A172 (cell line): ENCODE measurements at places on chromosomes 11 and 22. TPM values are rescaled to one million over a fixed set of nuclear protein-coding genes. Genes with fewer than 3 reads are reported as not detected.

GRCh38 chr11:79393362-79394043, 47.3 kb downstream of the TENM4 start:
- DNase-seq, result no peak

DNA sequence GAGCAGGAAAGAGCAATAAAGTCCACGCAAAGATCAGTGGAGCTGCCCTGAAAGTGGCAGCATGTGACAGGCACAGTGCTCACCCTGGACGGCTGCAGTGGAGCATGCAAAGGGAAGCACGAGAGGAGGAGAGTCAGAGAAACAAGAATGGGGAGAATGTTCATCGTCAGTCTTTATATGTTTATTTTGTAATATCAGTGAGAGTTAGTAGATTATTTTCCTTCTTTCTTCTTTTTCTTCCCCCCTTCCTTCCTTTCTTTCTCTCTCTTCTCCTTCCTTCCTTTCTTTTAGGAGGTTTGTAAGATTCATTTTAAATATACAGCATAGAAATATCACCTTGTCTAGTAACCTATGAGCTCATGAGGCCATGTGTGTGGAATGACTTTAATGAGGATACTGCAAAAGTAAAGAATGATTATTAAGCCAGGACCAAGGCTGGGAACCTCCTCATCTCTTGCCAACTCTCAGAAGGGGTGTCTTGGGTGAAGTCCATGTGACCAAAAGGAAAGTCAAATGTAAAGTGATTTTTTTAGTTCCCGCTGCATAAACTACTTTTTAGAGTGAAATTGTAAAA, 321.1 kb downstream of the AASDHPPT start:
- peak; percentile 9 for DNase-seq

DNA sequence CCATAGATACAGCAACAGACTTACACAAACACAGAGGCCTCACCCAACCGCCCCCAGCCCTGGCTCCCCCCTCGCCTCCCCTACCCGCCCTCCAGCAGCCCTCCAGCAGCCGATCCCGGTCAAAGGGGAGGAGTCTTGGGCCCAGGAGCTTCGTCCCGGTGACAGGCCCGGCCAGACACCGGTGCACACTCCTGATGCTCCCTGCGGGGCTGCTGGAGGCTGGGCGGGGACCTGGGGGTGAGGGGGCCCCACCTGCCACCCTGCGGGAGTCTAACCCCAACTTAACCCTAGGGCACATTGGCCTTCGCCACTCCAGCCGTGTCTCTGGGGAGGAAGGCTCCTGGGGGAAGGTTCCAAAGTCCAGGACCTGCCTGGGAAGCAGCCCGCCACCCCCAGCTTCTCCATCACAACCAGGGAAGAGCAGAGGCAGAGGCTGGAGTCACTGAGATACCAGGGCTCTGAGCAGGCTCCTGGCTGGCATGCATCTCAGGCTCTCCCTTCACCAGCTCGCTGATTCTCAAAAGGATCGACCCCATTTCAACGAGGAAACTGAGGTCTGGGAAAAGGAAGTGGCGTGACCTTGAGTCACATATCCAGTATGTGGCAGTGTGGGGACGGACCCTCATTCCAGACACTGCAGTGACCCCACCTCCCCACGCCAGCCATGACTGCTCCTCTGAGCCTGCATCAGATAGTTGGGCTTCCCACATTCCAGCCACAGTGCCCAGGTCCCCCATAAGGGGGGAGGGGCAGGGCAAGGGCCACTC, 14.4 kb downstream of the BCL9L start:
- peak; percentile 48 for DNase-seq

DNA sequence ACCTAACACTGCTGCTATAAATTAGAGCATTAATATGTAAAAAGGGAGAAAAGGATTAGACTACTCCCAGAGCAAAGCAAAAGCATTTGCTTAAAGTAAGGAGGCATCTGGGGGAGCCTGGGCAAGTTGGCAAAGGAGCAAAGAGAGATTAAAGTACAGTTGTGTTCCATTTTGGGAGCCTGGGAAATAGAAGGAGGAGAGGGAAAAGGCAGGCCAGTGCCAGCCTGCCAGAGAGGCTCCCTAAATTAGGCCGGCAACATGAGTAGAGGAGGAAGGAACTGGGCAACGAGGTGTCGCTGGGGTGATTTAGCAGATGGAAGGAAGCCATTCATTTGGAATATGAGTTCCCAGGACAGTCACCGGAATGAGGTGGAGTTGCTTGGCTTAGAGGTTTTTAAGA, 186.2 kb upstream of the TBCEL start:
- DNase-seq, result no peak

DNA sequence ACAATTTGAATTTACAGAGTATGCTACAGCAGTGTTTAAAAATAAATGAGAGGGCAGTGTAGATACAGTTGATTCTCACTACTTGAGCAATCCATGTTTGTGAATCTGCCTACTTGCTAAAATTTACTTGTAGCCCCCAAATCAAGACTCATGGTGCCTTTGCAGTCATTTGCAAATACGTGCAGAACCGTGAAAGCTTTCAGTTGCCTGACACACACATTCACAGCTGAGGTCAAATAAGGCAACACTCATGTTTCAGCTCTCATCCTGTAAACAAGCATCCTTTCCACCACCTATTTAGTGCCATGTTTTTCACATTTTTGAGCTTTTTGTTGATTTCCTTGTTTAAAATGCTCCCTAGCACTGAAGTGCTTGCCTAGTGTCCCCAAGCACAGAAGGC, 32.5 kb upstream of the RASL10A start:
- DNase-seq, result no peak

DNA sequence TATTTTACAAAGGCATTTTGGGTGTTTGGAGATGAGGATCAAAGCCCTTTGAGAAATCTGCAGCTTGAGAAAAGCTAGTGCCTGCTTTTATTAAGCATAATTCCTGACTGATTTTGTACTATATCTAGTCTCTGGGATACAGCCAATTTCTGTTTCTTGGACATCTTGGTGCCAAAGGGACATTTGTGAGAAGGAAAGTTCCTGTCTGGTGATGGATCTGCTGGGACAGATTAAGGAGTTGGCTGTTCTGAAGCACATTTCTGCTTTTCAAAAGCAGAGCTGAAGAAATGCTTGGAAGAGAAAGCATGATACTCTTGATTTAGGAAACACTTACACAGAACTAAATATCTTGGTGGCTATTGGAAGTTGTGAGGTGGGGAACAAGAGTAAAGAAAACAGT, 254.6 kb upstream of the CCDC90B start:
- no peak for DNase-seq

GRCh38 chr11:59267196-59267595, 54.5 kb upstream of the MPEG1 start:
- DNase-seq, result no peak

GRCh38 chr22:36900880-36901279, 12.5 kb upstream of the CSF2RB start:
- DNase-seq, result no peak

DNA sequence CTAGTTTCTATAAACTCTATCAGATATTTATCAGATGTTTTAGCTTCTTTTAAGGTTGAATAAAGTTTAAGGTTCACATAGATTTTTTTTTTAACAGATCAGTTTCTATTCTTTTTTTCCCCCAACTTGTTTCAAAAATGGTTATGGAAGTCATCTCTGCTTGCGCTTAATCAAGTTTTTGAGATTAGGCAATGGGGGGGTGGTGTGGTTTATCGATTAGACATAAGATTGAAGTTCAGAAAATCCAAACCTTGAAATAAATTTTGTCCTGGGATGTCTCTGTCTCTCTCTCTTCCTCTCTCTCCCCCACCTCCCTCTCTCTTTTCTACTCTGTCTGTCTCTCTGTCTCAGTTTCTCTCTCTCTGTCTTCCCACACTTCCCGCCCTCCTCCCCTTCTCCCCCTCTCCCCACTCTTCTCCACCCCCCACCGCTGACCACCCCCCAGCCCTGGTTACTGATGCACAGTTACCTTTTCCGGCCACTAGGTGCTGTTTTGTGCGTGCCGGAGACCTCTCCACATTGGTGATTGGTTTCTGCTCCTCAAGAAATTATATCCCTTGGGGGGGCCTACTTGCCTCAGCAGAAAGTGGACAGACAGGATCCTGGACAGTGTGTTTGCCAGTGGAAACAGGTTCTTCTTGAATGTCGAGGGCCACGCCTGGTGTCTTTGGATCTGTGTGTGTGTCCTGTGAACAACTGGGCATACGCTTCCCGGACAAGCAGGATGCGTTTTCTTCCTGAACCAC, 29.7 kb upstream of the ANO1 start:
- DNase-seq, result no peak

- no peak for DNase-seq
Measured at GRCh38 chr11:8252388-8252787, 11.3 kb downstream of the LMO1 start.

- DNase-seq, result no peak
Measured at GRCh38 chr11:44839458-44840084, 111.1 kb downstream of the TP53I11 start.

DNA sequence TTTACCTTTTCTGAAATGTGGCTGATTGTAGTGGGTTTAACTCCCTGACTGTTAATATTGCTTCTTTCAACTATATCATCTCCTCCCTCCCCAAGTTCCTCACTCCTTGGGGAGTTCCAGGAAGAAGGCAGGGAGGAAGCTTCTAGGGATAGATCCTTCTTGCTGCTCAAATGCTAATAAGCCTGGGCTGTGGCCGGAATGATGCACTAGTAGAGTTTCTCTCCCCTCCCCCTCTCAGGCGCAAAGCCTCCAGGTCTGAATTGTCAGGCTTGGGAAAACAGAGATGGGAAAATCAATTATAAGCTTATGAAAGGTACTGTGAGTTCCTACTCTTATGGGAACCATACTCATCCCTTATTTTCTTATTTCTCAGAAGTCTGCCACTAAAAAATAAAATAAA, 30.8 kb downstream of the FEZ1 start:
- no peak for DNase-seq

GRCh38 chr22:23109441-23109978, 32.3 kb downstream of the RSPH14 start:
- DNase-seq, result no peak

- DNase-seq, result no peak
Measured at GRCh38 chr11:14081581-14082231, 119.2 kb downstream of the SPON1 start.

- DNase-seq, result no peak
Measured at GRCh38 chr11:119784421-119784820, 55.4 kb upstream of the NECTIN1 start.

GRCh38 chr11:132111316-132111715, 740.9 kb downstream of the NTM start:
- no peak for DNase-seq

- no peak for DNase-seq
Measured at GRCh38 chr22:48205161-48205560, 1442.7 kb downstream of the TBC1D22A start.

- DNase-seq, result no peak
Measured at GRCh38 chr11:126413426-126413825, 57.9 kb downstream of the ST3GAL4 start.

GRCh38 chr22:24905909-24906308, 40.6 kb downstream of the LHFPL7 start:
- no peak for DNase-seq

GRCh38 chr11:99739464-99740089, 718.8 kb downstream of the CNTN5 start:
- peak; percentile 22 for DNase-seq

GRCh38 chr11:34840736-34841386, 75.3 kb downstream of the APIP start:
- DNase-seq, result peak; percentile 28

DNA sequence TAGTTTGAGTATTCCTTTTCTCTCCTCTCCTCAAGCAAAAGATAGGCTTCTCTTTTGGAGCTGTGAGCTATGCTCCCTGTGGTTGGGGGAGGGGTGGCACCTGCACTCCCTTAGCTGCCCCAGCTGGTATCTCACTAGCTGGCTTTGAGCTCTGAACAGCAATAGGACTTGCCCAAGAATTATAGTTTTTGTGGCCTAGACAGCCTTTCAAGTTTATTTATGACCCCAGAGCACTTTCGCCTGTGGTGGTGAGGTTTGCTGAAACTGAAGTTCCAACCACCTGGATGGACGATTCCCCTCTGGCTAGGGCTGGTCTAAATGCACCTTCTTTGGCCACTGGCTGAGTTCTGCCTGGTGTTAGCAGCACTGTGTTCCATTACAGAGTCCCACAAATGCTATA, 37.1 kb upstream of the SLC37A2 start:
- DNase-seq, result no peak

DNA sequence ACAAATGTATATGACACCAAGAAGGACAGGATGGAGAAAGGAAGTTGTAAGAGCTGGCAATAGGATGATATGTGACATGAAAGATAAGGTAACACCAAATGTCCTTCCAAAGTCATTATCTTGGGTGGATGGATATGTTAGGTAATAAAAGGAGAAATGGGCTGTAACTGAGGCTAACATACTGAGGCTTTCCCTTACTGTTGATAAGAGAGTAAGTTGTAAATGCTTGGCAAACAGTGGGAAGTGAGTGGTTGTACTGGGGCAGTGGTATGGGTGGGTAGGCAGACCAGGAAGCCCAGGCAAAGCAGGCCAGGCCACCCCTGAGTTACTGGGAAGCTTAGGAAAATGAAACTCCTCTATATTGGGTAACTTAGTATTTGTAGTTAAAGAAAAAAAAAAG, 73.7 kb downstream of the ARHGAP42 start:
- DNase-seq, result no peak

- no peak for DNase-seq
Measured at GRCh38 chr22:20510811-20511577, 3.6 kb downstream of the MED15 start.

DNA sequence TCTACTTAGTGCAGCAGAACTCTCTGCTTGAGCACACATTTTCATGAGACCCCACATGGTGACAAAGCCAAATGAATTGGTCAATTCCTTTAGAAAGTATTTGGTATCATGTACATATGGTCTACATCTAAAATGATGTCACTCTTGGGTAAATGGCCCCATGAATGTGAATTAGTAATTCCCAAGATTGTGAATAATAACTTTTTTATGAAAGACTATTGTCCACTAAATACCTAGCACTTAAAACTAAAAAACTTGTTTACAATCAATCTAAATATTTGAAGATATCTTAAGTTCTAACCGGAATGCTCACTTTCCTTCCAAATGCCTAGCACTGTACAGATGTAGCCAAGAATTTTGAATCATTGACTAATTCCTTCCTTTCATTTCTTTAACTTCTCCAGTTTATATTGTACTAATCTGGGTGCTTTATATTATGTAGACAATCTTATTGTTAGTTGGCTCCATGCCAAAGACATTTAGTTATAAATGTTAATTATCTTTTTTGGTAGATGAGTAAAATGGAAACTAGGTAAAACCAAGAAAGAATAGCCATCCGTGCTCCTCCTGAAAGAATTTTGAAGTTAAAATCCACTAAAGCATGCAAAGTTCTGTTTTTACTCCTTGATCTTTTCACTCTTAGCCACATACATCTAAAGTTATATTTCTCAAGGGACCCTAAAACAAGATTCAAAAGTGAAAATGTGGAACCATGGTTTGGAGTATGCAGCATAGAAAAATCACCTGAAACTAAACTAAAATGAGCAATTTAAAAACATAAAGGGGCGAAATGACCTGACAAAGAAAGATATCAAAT, 145.0 kb upstream of the ARHGAP20 start:
- DNase-seq, result no peak

- no peak for DNase-seq
Measured at GRCh38 chr11:66363805-66364535, 7.6 kb downstream of the SLC29A2 start.

PRAME gene
- 53.8 and 57.4 TPM in 2 replicates for total RNA-seq

YPEL1 gene
- 0.67 and 2.7 TPM in 2 replicates for total RNA-seq

CEP57 gene
- 30.2 and 36.9 TPM in 2 replicates for total RNA-seq

CECR2 gene
- total RNA-seq, result not detected in 2 replicates

C11orf42 gene
- not detected in 2 replicates for total RNA-seq

LAMTOR1 gene
- total RNA-seq, result 147 and 168 TPM in 2 replicates
